ENCODE measurements at places on chromosomes 3 and 15. TPM values are rescaled to one million over a fixed set of nuclear protein-coding genes. Genes with fewer than 3 reads are reported as not detected.

Gene LRRC31
- total RNA-seq, result not detected

Gene PEAK1
- 77.8 TPM for total RNA-seq

Gene SMAD6
- total RNA-seq, result 31.3 TPM

Gene SLC12A8
- 79.0 TPM for total RNA-seq

Gene ITPR1
- total RNA-seq, result 68.1 TPM

Gene FANCI
- total RNA-seq, result 5.2 TPM

Gene ZKSCAN7
- total RNA-seq, result 7.8 TPM

Gene SELENOK
- 28.0 TPM for total RNA-seq

Gene CSNK1G1
- total RNA-seq, result 20.6 TPM

Gene GHSR
- total RNA-seq, result not detected

Gene SNX1
- total RNA-seq, result 35.0 TPM

Gene GP9
- total RNA-seq, result not detected

Gene GPR27
- total RNA-seq, result not detected

Gene CLCN2
- 3.3 TPM for total RNA-seq

Gene CPNE4
- not detected for total RNA-seq

Gene GPR62
- 0.09 TPM for total RNA-seq

Gene FOXB1
- not detected for total RNA-seq

Gene STX19
- not detected for total RNA-seq

Gene RPUSD3
- 21.1 TPM for total RNA-seq

Gene TGM5
- total RNA-seq, result not detected

Gene SPESP1
- 3.2 TPM for total RNA-seq

Gene GOLGA6L9
- total RNA-seq, result 1.4 TPM

Gene GOLGA8N
- total RNA-seq, result 4.4 TPM

Gene NANOGP8
- not detected for total RNA-seq

Gene TRIM42
- total RNA-seq, result not detected

Gene HOMER2
- 2.6 TPM for total RNA-seq

Gene EIF4E3
- total RNA-seq, result 1.1 TPM

Gene TRA2B
- total RNA-seq, result 123 TPM

Gene EFHB
- 0.28 TPM for total RNA-seq

Gene SLC9C1
- 0.14 TPM for total RNA-seq

Gene SCAANT1
- total RNA-seq, result not detected

Gene CX3CR1
- total RNA-seq, result not detected

Gene TUSC7
- not detected for total RNA-seq

Gene MKRN2OS
- total RNA-seq, result not detected

Gene NOX5
- total RNA-seq, result 0.09 TPM

Gene CCDC50
- 88.1 TPM for total RNA-seq

Gene ISL2
- total RNA-seq, result 0.37 TPM

Gene P2RY1
- 4.4 TPM for total RNA-seq

Gene ZBBX
- total RNA-seq, result under 0.01 TPM

Gene TNK2
- 4.0 TPM for total RNA-seq

Gene MORF4L1
- 290 TPM for total RNA-seq

Gene TMCO5A
- not detected for total RNA-seq

Gene SCN5A
- total RNA-seq, result 0.37 TPM

Gene QRICH1
- 56.7 TPM for total RNA-seq

Gene LYZL4
- not detected for total RNA-seq

Gene ATP8B4
- 155 TPM for total RNA-seq

Gene MYZAP
- 0.18 TPM for total RNA-seq

Gene GCNT3
- total RNA-seq, result 0.14 TPM

Measured in smooth muscle cell of bladder (primary cell).